Activated CD8-positive, alpha-beta memory T cell treated with anti-CD3 and anti-CD28 coated beads for 36 hours (primary cell): ENCODE measurements at places on chromosomes 2 and 18. TPM values are rescaled to one million over a fixed set of nuclear protein-coding genes. Genes with fewer than 3 reads are reported as not detected.

Gene ANKRD29
- not detected for total RNA-seq

Gene IL36B
- not detected for total RNA-seq

Gene EPG5
- total RNA-seq: 14.7 TPM

Gene COL4A3
- not detected for total RNA-seq

Gene TUBA3D
- total RNA-seq: not detected

Gene SCN7A
- not detected for total RNA-seq

Gene SFT2D3
- total RNA-seq: 3.5 TPM

Gene DCC
- total RNA-seq: not detected

Gene ENOSF1
- 74.0 TPM for total RNA-seq

Gene ZNF521
- not detected for total RNA-seq

Gene FOXI3
- total RNA-seq: not detected

Gene TMEM182
- 4.7 TPM for total RNA-seq

Gene MAPRE3
- total RNA-seq: 2.4 TPM

Gene PROC
- total RNA-seq: not detected

Gene VWA3B
- total RNA-seq: not detected

Gene RNPEPL1
- total RNA-seq: 50.8 TPM

Gene SLC23A3
- 1.8 TPM for total RNA-seq

Gene CNTNAP5
- total RNA-seq: not detected

Gene BCL2
- total RNA-seq: 75.7 TPM

Gene DSG4
- not detected for total RNA-seq

Gene MAB21L4
- not detected for total RNA-seq

Gene APOB
- not detected for total RNA-seq

Gene OTX1
- total RNA-seq: 0.13 TPM

Gene RGPD4
- 0.67 TPM for total RNA-seq

Gene CD226
- total RNA-seq: 189 TPM

Gene CHCHD5
- total RNA-seq: 38.6 TPM

Gene RTP5
- total RNA-seq: 0.11 TPM

Gene SPATA3
- 0.21 TPM for total RNA-seq

Gene IL1RN
- 0.91 TPM for total RNA-seq

Gene ABCG5
- not detected for total RNA-seq

Gene MARCO
- total RNA-seq: not detected

Gene ROCK1
- 58.0 TPM for total RNA-seq

Gene SERPINB12
- not detected for total RNA-seq
